Naive thymus-derived CD8-positive, alpha-beta T cell (primary cell): ENCODE measurements at places on chromosomes 13 and 19. TPM values are rescaled to one million over a fixed set of nuclear protein-coding genes. Genes with fewer than 3 reads are reported as not detected.

MAB21L1 gene
- total RNA-seq: not detected

CLDND2 gene
- total RNA-seq: 1.7 TPM

DNA sequence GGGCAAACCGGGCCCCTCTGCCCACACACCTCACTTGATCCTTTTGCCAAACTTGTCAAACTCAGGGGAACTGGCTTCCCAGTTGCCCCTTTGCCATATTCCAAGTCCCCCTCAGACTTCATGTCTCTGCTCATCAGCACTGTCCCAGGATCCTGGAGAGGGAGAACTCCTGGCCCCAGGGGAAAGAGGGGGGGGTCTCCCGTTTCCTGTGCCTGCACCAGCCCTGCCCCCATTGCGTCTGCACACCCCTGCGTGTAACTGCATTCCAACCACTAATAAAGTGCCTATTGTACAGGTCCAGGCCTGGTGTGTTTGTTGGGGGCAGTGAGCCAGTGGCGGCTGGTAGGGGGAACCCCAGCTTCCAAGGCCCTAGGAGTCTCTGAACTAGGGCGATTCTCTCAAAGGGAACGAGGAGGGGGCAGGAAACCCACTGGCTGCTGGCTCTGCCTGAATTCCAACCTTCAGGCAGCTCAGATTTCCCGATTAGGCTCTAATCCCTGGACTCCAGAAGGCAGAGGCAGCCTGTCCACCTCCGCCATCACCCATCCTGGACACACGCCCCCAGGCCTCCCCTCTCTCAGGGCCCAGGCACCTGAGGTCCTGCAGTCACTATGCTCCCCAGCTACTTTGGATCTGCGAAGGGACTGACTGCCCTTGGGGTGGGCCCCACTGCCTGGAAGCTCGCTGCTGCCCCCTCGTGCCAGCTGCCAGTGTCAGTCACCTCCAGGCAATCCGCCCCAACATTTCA lies 9.7 kb upstream of the ILF3 start:
- H3K4me1 ChIP-seq: peaks cover 28% of the 10 kb centered on the region
- H3K27me3 ChIP-seq: no peaks in the 10 kb centered on the region
- peak overlapping the region; percentile 91 for H3K27ac ChIP-seq
- peaks cover 40% of the 10 kb centered on the region for H3K36me3 ChIP-seq
- peak; percentile 87 for DNase-seq
- H3K4me3 ChIP-seq: no peak overlapping the region

DNA sequence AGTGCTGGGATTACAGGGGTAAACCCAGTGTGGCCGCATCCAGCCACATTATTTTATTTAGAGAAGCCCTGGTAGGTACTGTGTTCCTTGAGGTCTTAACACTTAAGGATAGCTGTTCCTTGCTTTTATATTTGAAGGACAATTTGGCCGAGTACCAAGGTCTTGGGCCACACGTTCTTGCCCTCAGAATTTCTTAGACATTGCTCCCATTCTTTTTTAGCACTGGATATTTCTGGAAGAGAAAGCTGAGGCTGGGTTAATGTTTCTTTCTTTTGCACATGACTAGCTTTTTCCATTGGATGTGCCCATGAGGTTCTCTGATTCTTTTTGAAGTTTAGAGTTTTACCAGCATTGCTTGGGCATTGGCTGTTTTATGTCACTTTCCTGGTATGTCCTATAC lies 5.5 kb upstream of the RNF113B start:
- no peak overlapping the region for H3K27ac ChIP-seq
- H3K4me3 ChIP-seq: no peak overlapping the region
- no peak for DNase-seq
- no peaks in the 10 kb centered on the region for H3K36me3 ChIP-seq

DNA sequence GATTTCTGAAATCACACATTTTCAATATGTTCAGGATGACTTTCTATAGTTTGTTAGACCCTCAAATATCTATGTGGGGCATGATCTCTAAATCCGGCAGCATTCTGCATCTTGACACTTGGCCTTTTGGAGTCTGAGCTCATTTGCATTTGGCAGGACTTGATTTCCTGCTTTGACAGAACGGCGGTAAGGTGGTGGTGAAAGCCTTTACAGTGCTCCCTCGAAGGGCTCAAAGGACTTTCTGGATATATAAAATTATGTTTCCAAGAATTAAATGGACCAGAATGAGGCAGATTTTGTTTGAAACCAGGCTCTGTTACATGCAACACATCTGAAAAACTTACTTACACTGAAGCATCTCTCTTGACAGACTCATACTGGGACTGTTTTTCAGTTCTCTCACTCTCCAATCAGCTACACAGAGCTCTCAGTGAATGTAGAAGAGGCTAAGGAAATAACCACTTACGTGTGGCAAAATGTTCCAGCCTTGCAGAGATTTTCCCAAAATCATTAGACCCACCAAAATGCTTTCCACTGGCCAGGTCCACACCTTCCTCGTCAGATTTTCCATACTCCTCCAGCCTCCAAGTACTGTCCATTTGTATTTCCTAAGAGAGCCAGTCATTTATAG lies 207.2 kb downstream of the SPRY2 start:
- peaks cover 2% of the 10 kb centered on the region for H3K27me3 ChIP-seq
- no peak overlapping the region for H3K4me3 ChIP-seq
- H3K4me1 ChIP-seq: no peaks in the 10 kb centered on the region
- DNase-seq: no peak

- no peak within 1 kb of the TSS for H3K27ac ChIP-seq
- H3K4me3 ChIP-seq: no peak within 1 kb of the TSS
- peaks cover 5% of the 10 kb centered on the region for H3K36me3 ChIP-seq
- peaks cover 51% of the 10 kb centered on the region for H3K27me3 ChIP-seq
- DNase-seq: no peak
- H3K4me1 ChIP-seq: no peaks in the 10 kb centered on the region
Observed at GRCh38 chr19:46040952-46041500, at the start of gene IGFL4. IGFL4 (minus strand) TSS chr19:46041002; CDS start chr19:46040962, 40 bp downstream.

- H3K4me1 ChIP-seq: no peaks in the 10 kb centered on the region
- no peaks in the 10 kb centered on the region for H3K36me3 ChIP-seq
- no peak overlapping the region for H3K4me3 ChIP-seq
- H3K27me3 ChIP-seq: no peaks in the 10 kb centered on the region
Observed at GRCh38 chr13:44393391-44393790, 19.8 kb downstream of the SERP2 start.

GRCh38 chr13:32911506-32911905 lies 104.7 kb upstream of the KL start:
- H3K36me3 ChIP-seq: no peaks in the 10 kb centered on the region
- H3K4me3 ChIP-seq: no peak overlapping the region
- no peak overlapping the region for H3K27ac ChIP-seq
- H3K4me1 ChIP-seq: no peaks in the 10 kb centered on the region
- H3K27me3 ChIP-seq: no peaks in the 10 kb centered on the region

DNA sequence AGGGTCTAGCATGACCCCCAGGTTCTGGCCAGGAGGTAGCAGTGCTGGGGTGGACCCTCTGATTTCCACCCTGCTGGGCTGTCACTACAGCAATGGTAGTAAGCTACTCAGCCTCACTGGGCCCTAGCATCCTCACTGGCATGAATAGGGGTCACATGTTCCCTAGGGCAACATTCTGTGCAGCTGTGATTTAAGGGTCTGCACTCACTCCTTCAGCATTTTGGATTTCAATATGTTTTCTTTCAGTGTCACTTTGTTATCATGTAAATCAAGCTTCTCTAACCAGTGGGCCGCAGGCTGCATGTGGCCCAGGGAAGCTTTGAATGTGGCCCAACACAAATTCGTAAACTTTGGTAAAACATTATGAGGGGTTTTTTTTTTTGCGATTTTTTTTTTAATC lies 57.8 kb downstream of the SPATA13 start:
- H3K36me3 ChIP-seq: no peaks in the 10 kb centered on the region
- peak overlapping the region; percentile 81 for H3K27ac ChIP-seq
- H3K4me1 ChIP-seq: peaks cover 35% of the 10 kb centered on the region
- no peak for DNase-seq
- H3K27me3 ChIP-seq: no peaks in the 10 kb centered on the region

GRCh38 chr13:112837371-112838037 lies 131.5 kb upstream of the MCF2L start:
- H3K36me3 ChIP-seq: no peaks in the 10 kb centered on the region
- peak overlapping the region; percentile 75 for H3K27ac ChIP-seq
- no peaks in the 10 kb centered on the region for H3K4me1 ChIP-seq
- no peak overlapping the region for H3K4me3 ChIP-seq
- H3K27me3 ChIP-seq: no peaks in the 10 kb centered on the region
- no peak for DNase-seq
